Cardiac muscle cell (in vitro differentiated cells and primary cell): ENCODE measurements at places on chromosomes 16 and 17.

- no peak for DNase-seq
Observed at GRCh38 chr17:70067134-70067533, 7.9 kb upstream of the KCNJ16 start.

DNA sequence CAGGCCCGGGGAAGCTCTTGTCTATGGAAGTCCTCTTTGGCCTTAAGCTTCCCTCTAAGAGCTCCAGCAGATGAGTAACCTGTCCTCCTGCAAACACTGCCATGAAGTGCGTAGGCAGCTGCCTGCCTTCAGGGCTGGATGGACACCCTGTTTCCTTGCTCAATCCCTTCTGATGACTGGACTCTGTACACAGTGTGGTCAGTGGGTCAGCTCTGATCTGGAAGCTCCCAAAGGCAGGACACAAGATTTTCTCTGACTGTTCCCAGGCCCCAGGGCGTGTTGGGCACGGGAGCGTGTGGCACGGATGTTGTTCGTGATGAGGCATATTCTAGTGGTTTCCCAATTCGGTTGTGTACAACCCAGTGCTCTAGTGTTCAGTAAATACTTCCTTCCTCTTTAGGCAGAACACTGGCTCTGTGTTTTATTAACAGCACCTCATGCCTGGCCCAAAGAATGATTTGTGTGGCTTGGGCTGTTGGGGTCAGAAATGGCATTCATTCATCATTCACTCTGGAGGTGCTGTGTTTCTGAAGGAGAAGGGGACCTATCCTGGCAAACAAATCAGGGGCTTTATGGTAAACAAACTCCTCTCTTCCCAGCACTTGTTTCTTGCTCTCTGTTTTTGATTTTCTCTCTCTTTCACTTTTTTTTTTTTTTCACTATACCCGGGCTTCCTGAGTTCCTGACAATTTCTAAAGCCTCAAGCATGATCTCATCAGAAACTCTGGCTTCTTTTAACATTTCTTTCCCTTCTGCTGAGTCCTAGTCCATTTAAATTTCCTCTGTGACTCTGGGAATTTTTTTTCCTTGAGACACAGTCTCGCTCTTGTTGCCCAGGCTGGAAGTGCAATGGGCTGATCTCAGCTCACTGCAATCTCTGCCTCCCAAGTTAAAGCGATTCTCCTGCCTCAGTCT lies 12.0 kb upstream of the RNF157 start:
- DNase-seq: no peak

DNA sequence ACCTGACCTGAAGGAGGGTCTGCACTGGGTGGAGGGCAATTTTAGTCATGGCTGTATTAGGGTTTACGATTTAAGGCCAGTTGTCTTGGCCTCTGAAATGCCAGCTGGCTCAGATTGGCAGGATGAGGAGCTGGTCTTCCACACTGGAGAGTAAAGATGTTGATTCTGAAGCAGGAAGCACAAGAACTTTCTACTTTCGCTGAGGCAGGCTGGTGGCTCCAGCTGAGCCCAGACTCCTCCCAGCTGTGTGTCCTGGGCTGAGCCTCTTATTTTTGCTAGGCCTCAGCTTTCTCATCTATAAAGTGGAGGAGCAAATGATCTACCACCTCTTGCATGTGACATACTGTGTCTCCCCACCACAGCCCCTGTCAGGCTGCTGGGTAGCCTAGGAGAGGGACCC lies 74.4 kb downstream of the MRM1 start:
- DNase-seq: no peak

DNA sequence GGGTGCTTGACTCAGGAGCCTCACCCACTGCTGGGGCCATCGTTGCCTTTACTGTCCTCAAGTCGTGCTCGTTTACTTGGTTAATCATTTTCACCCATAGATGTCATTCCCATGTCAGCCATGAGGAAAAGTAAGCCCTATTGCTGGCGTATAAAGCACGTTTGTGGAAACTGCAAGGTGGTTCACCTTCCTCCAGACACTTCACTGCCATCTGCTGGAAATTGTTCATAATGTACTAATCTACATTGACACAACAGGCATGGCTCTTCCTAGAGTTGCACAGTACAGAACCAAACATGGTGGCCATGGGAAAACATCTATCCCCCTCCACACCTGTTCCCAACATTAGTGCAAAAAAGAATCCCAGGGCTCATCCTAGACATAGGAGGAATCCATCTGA lies 116.6 kb downstream of the ZNF18 start:
- peak; percentile 60 for DNase-seq

DNA sequence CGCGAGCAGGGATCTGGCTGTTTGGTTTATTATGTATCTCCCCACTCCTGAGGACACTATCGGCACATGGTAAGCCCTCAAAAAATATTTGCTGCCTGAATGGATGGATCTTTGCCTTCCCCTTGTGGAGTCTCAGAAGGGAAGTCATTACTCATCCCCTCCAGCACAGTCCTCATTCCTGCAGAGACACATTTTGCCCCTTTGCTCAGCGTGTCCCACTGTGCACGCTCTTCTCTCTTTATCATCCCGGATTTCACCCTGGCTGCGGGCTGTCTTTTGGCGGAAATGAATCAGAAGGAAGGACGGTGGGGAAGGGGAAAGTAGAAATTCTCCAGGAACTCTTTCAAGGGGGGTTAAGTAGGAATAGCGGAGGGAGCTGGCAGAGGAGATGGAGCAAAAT lies 125.2 kb upstream of the CDC42EP4 start:
- peak; percentile 33 for DNase-seq

DNA sequence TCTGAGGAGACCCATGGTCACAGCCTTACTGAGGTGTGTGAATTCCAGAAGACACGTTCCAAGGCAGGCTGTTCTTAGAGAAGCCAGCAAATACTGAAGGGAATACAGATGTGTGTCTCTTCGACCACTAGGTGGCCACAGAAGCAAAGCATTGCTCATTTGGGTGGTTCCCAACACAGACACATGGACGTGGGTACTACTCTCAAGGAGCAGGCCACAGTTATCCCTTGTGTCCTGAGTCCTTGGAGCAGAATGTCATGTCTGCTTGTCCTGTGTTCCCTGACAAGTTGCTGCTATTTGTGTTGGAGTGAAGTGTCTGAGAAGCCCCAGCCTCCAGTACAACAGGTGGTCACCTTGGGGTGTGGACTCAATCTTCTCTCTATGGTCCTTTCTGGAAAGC lies 30.3 kb downstream of the HMOX2 start:
- peak; percentile 86 for DNase-seq

DNA sequence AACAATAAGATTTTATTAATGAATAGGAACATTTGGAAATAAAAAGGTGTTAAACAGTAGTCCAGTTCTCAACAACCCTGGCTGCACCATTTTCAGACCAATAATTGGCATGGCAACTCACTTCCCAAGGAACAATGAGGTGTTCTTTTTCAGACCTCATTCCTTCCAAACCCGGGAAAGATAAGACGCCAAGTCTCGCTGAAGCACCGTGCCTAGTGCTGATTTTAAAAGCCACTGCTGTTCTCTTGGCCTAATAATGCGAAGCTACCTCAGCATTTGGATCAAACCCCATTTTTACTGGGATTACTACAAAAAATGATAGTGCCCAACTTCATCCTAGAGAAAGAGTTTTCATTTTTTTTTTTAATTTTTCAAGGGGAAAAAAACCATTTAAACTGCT lies 75.2 kb upstream of the NOL11 start:
- no peak for DNase-seq

DNA sequence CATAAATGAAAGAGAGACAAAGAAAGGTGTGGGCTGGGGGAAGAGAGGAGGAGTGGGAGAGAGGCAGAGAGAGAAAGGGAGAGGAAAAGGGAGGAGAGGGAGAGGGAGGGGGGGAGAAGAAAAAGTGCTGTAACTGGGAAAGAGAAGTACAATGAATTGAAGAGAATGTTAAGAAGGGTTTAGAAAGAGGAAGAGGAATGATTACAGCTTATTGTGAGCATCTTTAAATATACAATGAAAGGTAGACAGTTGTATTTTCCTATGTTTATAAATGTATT lies 229.1 kb upstream of the PMFBP1 start:
- DNase-seq: no peak

DNA sequence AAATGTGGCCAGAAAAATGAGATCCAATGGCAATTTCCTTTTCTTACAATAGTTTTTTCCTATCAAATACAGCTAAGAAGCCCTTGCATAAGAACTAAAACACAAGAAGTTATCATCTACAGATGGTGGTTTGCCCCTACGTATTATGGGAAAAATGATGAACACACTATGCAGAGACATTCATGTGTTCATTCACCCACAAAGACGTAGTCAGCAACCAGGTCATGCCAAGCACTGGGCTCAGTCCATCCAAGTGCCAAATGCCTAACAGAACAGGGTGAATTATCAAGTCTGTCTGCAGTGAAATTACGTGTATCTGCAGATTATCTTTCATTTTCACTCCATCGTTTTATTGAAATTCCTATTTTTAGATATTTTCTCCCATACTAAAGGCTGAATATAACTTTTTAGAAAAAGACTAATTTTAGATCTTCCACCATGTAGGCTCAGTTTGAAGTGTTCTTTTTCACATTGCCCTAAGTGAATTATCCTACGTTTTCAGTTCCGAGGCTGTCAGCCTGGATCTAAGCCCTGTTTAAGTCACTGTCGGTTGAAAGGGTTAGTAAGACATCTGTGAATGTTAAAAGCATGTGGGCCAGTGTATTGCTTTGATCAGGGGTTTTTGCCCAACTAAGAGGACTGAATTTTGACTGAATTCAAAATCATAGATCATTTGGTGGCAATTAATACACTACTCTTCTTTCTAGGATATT lies 78.1 kb upstream of the DHX40 start:
- no peak for DNase-seq

DNA sequence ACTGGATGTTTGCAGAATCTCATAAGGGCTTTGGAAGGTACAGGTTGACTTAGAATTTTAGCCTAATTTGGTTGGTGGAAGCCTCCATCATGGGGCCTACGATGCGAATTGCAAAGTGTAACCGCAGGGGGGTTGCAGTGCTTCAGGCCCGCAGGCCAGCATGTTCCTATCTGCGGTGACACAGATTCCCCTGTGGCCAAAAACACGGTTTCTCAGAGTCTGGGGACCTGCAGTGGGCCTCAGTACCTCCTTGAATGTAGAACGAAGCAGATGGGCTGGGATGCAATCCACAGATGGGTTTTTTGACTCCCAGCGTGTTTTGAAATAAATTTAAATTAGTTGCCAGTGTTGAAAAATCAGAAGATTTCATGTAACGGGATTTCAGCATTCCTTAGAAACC lies 34.7 kb downstream of the KIAA0513 start:
- DNase-seq: no peak

DNA sequence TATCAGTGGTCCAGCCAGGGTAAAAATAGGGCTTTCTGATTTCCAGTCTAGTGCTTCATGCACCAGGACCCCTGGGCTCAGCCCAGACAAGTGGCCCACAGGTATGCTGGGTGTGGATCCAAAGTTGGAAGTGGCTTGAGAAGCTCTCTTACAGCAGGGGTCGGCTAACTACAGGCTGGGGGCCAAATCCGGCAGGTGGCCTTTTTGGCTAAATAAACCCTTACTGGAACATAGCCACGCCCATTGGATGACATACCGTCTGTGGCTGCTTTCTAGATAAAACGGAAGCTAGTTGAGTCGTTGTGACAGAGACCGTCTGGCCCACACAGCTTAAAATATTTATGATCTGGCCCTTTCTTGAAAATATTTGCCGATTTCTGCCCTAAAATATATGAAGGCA lies 119.0 kb upstream of the CDC42EP4 start:
- peak; percentile 29 for DNase-seq

DNA sequence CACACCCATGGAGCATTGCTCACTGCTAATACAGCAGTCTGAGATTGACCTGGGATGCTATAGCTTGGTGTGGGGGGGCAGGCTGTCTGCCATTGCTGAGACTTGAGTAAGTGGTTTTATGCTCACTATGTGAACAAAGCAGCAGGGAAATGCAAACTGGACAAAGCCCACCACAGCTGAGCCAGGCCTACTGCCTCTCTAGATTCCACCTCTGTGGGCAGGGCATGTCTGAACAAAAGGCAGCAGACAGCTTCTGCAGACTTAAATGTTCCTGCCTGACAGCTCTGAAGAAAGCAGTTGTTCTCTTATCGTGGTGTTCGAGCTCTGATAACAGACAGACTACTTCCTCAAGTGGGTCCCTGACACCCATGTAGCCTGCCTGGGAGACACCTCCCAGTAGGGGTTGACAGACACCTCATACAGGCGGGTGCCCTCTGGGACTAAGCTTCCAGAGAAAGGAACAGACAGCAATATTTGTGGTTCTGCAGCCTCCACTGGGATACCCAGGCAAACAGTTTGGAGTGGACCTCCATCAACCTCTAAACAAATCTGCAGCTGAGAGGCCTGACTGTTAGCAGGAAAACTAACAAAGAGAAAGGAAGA lies 2204.8 kb downstream of the TP53TG3F start:
- DNase-seq: no peak

GRCh38 chr16:14454391-14454790 lies 175.7 kb downstream of the PARN start:
- no peak for DNase-seq

DNA sequence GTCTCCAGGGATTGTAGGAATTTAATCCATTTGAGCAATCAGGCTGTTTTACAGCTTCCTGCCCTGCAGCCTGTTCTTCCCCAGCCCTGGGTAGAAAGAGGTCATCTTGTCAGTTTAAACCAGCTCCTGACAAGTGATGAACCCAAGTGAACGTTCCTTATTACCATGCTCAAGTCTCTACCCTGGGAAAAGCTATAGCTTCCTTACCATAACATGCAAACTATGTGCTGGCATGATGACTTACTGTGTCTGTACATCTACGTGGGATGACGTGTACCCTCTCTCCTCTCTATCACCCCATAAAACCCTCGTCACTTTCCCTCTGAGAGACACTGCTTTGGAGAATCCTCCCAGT lies 452.2 kb downstream of the XYLT1 start:
- no peak for DNase-seq

- no peak for DNase-seq
Observed at GRCh38 chr17:55162556-55162946, 102.2 kb upstream of the HLF start.

GRCh38 chr17:630801-631200 lies 83.8 kb downstream of the VPS53 start:
- DNase-seq: no peak

DNA sequence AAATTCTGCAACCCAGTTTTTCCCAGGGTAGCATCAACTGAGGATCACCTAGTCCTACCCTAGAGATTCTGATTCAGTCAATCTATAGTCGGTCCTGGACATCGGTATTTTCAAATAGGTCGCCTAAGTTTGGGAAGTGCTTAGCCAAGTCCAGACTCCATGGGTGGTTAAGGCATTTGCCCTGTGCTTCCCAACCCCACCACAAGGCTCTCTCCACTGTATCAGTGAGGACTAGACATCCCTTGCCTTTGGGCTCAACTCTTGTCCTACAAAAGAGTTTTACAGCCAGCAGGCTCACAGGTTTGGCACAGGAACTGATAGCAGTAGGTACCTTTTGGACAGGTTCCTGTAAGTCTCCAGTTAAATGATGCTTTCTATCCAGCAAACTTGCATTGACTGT lies 13.8 kb downstream of the HYDIN start:
- DNase-seq: no peak

GRCh38 chr17:15966183-15966878 lies 21.4 kb downstream of the ADORA2B start:
- peak; percentile 82 for DNase-seq

GRCh38 chr17:35056013-35056412 lies 7.5 kb downstream of the RFFL start:
- no peak for DNase-seq

GRCh38 chr17:60161598-60162330 lies 12.0 kb downstream of the CA4 start:
- DNase-seq: no peak
